MV-4-11 (cell line): ENCODE measurements at places on chromosomes 3 and 15.

DNA sequence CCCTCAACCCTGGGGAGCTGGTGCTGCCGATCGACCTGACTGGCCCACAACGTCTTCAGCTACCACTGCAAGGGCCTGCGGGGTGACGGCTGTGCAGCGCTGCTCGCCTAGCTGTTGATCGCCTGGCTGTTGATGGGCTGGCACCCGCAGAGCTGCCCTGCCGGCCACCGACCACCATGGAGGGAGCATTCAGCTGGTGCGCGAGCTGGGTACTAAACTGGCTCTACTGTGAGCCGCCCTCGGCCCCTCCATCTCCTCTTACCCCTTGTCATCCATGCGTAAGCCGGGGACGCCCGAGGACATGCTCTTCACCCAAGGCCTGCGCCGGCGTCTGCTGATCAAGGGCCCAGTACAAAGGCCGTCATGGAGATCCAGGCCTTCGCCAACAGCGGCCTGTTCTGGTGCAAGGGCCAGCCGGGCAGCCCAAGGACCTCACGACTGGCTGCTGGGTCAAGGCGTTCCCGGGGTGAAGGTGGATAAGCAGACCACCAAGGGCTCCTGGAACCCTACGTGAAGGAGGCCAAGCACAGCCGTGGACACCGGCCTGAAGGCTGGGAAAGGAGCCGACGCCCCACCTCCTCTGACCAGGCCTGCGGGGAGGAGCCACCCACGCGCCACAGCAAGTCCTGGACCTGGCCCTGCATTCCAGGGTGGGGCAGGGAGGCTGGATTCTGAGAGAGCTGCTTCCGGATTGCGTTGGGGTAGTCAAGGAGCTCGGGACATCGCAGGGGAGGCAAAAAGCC is 46.9 kb downstream of the SFMBT1 start:
- no peak for DNase-seq

DNA sequence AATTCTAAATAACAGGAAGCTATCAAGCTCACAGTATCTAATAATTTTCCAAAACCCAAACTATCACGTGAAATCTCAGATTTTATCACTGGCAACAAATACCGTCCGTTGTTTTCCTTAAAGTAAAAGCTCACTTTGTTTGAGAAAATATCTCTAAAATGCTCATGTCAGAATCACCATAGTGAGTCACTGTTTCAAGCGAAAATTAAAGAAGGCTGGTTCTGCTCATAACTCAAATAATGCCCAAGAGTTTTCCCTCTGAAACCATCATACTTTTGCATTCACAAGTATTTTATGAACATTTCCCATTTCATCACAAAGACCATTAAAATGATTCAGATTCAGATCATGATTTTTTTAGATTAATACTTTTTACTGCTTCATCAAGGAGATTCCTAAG is 50.6 kb downstream of the TBL1XR1 start:
- no peak for DNase-seq

DNA sequence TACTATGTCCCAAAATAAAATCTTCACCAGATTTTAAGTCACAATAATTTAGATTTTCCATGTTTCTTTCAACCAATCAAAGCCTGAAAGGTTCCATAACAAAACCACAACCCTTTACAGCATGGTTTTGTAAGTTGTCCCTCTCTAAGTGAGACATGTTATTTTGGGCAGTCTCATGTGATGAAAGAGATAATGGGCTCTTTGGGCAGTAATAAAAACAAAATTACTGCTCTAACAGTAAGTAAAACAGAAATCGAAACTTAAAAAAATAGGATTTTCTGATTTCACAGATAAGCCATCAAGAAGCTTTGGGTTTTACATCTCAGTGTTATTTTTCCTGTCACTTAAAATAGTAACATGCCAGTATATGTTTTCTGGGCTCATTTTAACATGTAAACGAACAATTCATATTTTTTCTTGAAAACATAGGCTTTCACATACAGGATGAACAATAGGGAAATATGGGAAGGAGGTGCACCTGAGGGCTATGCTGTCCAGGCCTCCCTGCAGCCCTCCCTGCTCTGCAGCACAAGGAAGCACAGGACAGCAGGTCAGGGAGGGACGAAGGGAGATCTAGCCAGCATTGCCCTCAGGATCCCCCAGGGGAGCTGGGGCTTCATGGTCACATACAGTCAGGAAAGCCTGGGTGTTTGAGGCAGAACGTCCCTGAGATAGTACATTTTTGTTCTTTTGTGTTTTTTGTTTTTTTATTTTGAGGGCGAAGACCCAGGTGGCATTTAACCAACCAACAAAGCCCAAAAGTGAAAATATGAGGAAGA is 157.4 kb downstream of the SHOX2 start:
- DNase-seq = no peak

DNA sequence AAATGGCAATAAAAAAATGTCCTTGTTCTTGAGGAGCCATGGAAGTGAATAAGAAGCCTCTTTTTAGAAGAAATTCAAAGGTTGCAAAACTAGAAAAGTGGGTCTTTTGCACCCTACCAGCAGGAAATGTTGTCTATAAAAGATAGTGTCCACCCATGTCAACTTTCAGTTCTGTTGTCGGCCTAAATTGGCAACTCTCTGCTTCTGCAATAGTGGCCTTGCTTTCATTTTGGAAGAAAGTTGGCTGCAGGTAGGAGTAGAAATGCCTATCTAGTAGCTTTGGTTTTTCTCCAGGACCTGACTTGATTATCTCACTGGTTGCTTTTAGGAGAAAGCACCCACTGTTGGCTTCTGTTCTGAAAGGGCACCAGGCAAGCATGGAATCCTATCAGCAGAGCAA is 85.4 kb downstream of the TMEM108 start:
- DNase-seq = no peak

- DNase-seq = no peak
Measured at GRCh38 chr15:98909968-98910885, 97.4 kb downstream of the PGPEP1L start.

- no peak for DNase-seq
Measured at GRCh38 chr3:86168512-86168911, 822.4 kb downstream of the VGLL3 start.

- no peak for DNase-seq
Measured at GRCh38 chr15:31483053-31483985, 156.7 kb downstream of the KLF13 start.

GRCh38 chr15:34366271-34367065 is 528 bp downstream of the LPCAT4 start:
- peak; percentile 51 for DNase-seq

DNA sequence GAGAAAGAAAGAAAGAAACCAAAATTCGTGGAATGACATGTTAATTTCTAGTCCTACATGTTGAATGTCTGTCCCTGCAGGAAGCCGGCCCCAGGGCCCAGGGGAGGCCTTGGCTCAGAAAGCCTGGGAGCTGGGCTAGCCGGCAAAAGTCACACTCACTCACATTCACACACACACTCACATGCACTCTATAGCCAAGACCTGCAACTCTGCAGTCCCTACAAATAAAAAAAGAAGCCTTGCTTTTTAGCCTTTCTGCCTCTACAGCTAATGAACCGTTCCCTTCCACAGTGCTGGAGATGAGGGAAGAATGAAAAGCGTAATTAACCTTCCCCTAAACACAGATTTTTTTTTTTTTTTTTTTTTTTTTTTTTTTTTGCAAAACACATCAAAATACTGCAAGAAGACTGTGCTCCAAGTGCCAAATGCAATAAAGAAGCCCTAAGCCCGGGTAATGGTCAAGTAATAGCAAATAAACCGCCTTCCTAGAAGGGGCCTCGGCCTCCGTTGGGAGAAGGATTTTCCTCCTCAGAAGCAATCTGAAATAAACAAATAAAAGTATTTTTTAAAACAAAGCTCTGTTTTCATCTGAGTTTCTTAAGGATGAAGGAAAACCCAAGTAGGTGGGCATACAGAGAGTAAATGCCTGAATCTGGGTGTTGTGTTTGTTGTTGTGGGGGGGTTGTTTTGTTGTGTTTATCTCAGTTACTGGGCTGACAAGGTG is 4.3 kb downstream of the MECOM start:
- no peak for DNase-seq

DNA sequence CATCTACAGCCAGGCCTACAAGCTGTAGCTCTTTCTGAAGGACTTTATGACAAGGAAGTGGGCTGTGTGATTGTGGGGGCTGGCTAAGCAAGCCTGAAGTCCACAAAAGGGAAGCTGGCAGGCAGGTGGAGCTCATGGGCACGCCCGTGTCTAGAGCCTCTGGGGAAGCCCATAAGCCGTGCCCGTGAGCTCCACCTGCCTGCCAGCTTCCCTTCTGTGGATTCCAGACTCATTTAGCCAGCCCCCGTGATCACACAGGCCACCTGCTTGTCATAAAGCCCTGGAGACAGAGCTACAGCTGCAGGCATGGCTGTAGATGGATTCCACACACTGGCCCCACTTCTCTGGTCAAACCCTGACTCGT is 15.2 kb downstream of the EFCC1 start:
- DNase-seq = peak; percentile 60

- DNase-seq = peak; percentile 80
Measured at GRCh38 chr15:74529921-74530320, 11.1 kb upstream of the ARID3B start.

DNA sequence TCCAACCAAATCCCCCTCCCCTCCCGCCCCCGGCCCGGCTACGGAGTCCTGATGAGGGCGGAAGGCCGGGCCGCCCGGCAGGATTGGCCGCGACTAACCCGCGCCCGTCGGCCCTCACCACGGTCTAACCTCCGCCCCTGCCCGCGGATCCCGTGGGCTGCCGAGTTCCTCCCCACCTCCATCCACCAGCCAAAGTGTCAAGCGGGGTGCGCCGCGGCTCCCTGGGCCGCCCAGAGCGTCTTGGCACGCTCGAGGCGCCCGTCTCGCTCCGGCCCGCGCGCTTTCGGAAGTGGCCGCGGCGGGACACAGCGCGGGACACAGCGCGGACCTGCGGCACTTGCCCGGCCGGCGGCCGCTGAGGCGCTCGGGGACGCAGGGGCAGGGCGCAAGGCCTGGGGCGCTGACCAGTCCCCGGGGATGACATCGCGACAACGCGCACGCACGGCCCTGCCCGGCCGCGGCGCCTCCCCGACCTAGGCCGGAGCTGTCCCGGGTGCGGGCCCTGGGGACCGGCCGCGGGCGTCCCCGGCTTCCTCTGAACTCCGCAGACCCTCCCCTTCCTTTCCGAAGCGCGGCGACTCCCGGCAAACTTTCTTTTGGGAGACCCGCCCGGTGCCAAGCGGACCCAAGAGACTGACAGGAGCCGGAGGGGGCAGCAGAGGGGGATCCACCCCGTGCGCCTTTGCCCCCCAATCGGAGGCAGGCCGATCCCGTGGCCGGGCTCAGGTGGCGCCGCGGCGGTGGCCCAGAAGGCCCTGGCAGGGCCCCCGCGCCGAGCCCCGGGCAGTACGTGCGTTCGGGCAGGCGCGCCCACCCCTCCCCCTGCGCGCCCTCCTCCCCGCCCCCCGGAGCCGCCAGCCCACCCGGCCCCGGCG is 112.8 kb upstream of the ICE2 start:
- no peak for DNase-seq

DNA sequence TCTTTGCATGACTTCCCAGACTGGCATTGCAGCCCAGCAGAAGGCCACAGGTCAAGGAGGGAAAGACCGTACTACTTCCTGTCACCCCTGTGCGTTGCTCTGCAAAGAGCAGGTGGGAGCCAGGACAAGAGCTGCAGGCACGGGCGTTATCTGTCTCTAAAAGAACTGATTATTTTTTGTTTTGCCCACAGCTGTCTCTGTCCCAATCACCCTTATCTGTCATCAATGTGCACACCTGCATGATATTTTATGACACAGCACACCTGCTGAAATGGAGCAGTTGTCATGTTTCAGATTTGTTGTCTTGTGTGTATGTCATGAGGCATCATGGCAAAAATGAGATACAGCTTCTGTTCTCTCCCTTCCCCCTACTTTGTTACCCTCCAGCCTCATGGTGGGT is 58.8 kb downstream of the SLCO3A1 start:
- DNase-seq = no peak

DNA sequence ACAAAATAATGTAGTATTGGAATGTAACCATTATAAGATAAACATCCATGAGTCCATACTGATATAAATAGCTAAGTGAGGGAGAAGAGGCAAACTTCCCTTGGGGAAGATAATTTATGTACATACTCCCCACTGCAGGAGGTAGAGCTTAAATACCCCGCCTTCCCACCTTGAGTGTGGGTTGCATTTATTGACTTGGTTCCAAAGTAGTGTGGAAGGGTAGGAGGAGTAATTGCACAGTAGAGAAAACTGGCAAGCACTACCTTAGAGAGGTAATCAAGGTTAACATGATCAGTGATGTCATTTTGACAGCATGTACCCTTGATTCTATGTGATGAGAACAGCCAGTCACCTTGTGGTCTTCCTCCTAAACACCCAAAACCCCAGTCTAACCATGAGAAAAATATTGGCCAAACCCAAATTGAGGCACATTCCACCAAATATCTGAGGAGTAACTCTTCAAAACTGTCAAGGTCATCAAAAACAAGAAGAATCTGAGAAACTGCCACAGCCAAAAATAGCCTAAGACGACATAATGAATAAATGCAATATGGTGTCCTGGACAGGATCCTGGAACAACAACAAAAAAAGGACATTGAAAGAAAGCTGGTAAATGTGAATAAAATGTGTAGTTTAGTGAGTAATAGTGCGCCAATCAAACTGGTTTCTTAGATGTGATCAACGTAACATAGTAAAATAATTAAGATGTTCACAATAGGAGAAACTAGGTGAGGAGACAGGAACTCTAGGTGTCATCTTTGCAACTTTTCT is 774 bp upstream of the CNOT10 start:
- DNase-seq = no peak

DNA sequence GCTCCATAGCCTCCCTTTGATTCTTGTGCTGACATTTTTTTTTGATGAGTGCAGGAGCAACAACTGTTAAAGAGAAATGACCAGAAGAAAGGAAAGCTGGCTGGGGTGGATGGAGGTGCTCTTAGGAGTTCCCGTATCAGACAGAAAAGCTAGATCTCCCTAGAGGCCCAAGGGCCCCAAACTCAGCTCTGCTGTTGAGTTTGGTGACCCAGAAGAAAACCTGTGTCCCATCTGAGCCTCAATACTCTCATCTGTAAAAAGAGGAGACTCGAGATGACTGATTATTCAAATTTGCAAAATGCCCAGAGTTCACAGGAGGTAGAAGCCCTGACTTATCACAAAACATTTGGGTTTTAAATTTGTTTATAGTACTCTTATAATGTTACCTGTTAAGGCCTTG is 142.4 kb downstream of the TIGIT start:
- no peak for DNase-seq

DNA sequence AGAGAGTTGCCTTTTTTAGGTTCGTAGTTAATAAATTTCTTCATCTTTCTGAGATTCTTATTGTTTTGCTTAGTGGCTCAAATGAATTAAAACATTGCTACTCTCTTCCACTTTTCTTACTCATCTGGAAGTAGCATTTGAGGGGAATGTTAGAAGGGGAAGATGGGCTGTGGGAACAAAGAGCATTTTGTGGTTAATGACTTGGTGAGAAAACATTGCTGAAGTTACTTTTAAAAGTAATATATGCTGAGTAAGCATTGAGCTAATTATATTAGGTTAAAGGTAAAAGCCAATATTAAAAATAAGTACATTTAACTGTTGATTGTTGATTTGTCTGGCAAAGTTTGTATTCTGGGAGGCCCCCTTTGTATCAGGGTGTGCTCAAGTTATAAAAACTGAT is 5.7 kb downstream of the MORF4L1 start:
- peak; percentile 15 for DNase-seq

DNA sequence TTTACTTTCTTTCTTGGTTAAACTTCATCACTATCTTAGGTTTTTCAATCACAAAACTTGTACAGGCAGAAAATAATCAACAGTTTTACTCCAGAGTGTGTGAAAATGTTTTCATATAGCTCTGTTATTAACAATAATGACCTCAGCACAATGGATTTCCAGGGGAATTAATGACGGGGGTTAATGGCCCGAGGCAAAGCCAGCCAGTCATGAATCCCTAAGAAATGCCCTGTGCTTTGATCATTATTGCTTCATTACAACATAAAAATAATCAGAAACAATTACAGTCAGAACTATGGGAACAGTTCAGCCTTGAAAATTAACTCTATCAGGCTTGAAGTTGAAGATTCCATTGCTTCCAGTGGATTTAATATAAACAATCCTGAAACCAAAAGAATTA is 875.4 kb downstream of the ROBO2 start:
- DNase-seq = no peak
